Peyer's patch (tissue), 4 donors: ENCODE measurements at places on chromosomes 3 and 15. TPM values are rescaled to one million over a fixed set of nuclear protein-coding genes. Genes with fewer than 3 reads are reported as not detected.

- H3K27me3 ChIP-seq, result no peaks in the 10 kb centered on the region
- no peaks in the 10 kb centered on the region for H3K36me3 ChIP-seq
- H3K27ac ChIP-seq, result no peak overlapping the region
- DNase-seq, result no peak
These were observed 3.3 kb downstream of the RNF13 start for GRCh38 chr3:149816311-149816710.

DNA sequence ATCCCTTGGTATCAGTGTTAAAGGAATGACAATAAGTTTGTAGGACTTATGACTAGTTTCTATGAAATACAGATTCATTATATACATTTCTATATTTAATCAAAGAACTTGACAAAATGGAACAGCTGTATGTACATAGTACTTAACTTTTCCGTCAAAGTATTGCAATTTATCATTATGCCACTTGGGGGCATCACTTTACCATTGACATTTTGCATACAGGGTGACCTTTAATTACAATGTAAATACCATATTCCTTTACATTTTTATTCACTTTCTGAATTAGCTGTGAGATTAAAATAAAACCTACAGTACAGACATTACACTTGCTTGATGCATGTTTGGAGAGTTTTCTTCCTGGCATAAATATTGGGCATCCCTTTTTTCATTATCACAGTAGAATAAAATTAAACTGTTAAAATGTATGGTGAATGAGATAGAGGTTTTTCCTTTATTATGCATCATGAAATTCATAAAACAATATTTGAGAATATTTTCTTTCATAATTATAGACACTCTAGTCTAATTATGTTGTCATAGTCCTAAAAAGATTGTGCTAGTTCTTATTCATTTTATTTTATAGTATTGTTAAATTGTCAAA is 6.9 kb downstream of the NEK11 start:
- H3K36me3 ChIP-seq, result no peaks in the 10 kb centered on the region
- H3K27ac ChIP-seq, result no peak overlapping the region
- no peaks in the 10 kb centered on the region for H3K27me3 ChIP-seq

The CLSTN2 gene
- total RNA-seq, result 2.7 TPM

The MESP2 gene
- total RNA-seq, result not detected

The C2CD4B gene
- 4.0 TPM for total RNA-seq
